ENCODE measurements at places on chromosomes 1 and 21.

GRCh38 chr1:4379451-4380175 is 274.8 kb upstream of the AJAP1 start:
- no peak for DNase-seq

DNA sequence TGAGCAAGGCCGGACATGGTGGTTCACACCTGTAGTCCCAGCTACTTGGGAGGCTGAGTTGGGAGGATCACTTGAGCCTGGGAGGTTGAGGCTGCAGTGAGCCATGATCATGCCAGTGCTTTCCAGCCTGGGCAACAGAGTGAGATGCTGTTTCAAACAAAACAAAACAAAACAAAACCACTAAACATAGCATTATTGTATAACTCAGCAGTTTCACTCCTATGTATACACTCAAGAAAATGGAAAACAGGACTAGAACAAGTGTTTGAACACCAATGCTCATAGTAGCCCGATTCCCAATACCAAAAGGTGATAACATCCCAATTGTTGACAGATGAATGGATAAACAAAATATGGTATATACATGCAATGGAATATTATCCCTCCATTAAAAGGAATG is 1.3 kb upstream of the SPATA21 start:
- no peak for DNase-seq

GRCh38 chr1:234842726-234843641 is 233.0 kb upstream of the IRF2BP2 start:
- DNase-seq = peak; percentile 86

DNA sequence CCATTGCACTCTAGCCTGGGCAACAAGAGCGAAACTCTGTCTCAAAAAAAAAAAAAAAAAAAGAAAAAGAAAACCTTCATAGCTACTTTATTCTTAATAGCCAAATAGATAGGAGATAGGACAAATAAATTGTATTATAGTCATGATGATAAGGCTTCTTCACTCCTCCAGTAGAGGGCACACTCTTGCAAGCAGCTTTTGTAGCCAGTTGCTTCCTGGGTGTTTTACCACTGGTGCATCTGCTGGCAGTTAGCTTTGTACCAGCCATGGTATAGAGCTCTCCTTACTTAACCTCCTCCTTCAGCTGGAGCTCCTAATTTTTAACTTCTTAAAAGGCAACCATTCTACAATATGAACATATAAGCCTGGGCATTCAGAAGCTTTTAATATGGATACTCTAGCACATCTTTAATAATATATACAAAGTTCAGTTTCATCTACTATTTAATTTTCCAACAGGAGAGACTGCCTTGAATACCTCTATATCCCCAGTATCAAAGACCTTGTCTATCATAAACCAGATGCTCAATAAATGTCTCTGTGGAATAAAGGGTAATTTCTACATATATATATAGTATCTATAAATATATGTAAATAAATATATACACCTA is 35.8 kb downstream of the EVI5 start:
- peak; percentile 87 for DNase-seq

DNA sequence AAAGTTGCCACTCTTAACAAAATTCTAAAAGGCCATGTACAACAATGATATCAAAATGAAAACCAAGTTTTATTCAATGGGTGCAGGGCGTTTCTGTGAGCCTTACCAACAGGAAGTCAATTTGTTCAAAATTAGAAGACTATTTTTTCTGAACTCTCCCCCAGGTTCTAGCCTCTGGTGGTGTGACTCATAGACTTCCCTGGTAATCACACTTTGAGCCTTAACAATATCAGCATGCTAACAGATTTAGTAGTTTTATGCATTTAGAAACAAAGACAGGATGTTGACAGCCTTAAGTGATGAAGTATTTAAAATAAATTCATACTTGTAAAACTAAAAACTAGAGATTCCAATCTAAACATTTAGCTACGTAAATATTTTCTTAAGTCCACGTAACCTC is 88.4 kb downstream of the LRRC8C start:
- DNase-seq = peak; percentile 52

DNA sequence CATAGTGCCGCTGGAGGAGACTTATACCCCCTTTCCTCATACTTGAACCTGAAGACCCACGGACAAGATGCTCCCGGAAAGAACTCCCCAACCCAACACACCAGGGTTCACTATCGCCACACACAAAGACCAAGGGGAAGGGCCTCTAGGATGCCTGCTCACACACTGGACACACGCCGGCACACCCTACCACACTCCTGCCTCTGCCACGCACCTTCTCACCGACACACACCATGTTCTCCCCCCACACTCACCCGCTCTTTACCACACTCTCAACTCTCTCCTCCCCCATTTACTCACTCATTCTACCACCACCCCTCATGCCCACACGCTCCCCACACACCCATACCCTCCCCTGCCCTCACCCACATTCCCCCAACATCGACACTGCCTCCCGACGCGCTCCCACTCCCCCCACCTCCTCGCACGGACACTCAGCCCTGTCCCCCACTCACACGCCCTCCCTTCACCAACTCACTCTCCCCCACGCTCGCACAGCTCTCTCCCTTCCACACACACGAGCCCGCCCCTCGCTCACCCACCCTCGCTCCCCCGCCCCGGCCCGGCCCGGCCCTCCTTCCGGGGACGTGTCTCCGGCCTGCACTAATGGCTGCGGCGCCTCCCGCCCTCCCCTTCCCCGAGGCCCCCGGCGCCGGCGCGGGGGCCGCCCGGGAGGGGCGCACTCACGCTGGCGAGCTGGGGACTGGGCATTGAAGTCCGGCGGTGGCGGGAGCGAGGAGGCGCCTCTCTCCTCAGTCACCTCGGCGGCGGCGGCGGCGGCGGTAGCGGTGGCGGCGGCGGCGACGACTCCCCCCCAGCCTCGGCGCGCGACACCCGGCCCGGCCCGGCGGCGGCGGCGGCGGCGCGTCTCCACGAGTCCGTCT is 626 bp downstream of the PTP4A2 start:
- DNase-seq = peak; percentile 60

DNA sequence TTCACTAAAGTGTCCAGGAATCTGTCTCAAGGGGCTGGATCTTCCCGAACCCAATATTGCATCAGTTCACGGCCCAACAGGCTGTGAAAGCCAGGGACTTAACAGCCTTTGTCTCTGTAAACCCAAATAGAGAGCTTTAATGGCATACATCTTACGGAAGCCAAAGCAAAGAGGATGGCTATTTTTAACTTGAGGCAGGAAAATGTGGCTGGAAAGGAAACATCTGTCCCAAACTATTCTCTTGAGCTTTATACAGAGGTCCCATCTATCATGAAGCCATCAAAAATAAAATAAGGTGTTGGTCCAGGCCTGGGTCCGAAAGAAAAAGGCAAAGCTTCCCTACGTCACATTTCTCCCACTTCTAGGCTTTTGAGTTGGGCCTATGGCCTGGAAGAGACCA is 7.7 kb upstream of the CD34 start:
- DNase-seq = no peak

- DNase-seq = no peak
These were observed 21.6 kb downstream of the ITGB2 start for GRCh38 chr21:44898851-44899767.

DNA sequence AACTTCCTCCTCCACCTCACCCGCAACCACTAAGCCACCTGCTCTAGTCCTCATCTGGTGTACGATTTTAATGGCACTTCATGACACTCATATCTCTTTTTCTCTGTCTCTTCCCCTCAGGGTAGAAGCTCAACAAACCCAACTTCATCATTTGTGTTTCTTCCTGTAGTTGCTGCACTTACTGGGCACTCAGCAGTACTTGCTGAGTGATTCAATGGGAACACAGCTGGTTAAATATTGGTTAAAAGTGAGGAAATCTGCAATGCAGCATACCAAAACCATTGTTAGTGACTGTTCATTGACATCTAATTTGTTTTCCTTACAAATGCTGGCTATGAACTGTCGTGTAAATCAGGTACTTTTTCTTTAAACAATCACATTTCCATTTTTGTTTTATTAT is 541.1 kb upstream of the PRMT6 start:
- DNase-seq = no peak

DNA sequence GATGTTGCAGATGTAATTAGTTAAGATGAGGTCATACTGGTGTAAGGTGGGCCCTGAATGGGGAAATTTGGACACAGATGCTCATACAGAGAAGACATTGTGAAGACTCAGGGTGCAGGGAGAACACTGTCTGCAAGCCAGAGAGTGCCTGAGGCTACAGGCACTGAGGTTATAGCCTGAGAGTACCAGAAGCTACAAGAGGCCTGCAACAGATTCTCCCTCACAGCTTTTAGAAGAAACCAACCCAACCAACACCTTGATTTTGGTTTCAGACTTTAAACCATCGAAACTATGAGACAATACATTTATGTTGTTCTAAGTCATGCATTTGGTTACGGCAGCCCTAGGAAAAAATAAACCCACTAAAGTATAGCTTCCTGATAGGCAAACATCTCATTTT is 321.7 kb upstream of the USP25 start:
- no peak for DNase-seq

DNA sequence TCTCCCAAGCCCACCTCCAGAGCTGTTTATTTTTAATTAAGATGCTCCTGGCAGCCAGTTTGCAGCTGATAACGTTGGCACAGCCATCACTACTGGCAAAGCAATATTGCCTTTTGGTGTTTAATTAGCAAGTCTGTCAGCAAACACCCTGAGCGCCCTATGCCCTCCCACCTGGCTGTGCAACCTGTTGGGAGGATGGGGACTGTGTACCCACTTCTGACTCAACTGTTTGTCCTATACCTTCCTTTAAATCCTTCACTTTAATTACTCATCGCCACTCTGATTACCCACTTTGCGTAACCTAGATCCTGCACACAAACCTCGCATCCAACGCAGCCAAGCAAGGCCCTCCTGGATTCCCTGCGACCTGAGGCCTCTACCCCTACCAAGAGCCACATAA is 67.1 kb downstream of the BCAR3 start:
- DNase-seq = no peak

DNA sequence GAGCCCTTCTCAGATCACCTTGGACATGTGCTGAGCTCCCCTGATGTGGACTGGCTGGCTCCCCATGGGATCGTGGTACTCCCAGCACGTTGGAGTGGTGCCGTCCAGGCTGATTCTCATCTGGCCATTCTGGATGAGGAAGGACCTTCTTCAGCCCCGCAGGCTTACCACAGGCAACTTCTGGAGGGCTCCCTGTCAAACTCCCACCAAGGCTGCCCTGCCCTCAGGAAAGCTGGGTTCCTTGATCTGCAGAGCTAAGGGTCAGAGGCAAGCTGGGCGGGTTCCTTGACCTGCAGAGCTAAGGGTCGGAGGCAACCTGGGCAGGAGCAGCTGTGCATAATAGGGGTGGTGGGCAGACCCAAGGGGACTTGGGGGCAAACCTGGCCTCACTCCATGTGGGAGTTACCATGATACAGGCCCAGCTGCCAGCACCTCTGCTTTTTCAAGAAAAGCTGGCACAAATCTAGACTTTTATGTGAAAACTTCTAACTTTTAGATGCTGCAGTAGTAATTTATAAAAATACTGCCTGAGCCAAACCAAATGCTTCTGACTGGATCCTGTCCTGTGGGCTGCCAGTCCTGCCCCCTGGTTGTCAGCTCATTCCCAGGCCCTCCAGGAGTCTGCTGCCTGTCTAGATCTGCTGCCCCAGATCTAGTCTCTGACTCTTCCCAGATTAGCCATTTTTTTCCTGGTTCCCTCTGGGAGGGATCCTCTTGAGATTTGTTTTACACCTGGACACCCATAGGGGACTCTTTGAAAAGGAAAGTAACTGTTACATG is 5.6 kb upstream of the THEM5 start:
- DNase-seq = no peak

DNA sequence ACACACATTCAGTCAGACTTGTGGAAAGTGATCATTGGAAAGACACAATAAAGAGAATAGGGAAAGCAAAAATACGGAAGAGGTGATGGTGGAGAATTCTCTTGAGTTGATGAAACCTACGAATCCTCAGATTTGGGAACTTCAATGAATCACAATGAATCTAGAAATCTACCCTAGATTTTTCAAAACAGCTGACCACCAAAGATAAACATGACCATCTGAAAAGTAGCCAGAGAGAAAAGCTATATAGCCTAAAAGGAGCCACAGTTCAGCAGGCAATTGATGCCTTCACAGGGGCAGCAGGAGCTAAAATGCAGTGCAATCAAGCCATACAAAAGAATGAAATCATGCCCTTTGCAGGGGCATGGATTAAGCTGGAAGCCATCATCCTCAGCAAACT is 170.6 kb upstream of the RUNX1 start:
- no peak for DNase-seq

DNA sequence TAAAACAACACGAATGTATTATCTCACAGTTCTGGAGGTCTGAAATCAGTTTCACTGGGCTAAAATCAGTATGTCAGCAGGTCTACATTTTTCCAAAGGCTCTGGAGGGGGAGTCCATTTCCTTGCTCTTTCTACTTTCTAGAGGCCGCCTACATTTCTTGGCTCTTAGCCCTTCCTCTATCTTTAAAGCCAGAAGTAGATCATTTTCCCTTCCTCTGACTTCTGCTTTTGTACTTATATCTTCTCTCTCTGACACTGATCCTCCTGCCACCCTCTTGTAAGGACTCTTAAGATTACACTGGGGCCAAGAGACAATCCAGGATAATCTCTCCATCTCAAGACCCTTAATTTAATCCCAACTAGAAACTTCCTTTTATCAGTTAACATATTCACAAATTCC is 41.4 kb downstream of the MSH4 start:
- DNase-seq = no peak

DNA sequence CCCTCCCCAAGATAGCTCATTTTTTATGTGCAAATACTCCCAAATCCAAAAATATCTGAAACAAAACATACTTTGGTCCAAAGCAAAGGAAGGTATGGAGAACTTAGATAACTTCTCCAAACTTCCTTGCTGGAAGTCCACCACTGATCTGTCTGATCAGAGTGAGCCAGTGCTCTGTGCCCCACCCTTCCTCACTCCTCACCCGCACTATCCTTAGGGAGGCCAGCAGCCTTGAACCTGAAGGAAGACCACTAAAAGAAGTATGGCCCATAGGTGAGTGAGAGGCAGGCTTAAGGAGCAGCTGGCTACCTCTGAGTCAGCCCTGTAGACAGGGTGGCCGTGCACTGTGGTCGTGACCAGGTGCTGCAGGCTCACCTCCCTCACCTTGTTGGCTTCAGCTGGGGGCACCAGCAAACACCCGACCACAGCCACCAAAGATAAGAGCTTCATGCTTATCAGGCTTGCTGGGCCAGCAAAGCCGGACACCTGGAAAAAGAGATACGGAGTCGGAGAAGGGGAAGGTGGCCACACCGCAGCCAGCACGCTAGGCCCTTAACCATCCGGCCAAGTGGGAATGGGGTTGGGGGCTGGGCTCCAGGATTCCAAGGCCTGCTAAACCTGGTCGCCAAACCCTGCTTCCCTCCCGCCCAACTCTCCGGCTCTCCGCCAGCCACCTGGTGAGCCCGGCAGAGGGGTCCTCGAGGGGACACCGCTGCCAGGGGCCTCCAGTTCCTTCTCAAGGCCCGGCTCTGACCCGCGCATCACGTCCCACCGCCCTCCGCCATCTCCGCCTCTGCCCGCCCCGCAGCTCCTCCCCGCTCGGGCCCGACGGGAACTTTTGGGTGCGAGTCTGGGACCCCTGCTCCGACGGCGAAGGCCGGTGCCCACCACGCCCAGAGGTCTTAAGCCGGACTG is 543 bp downstream of the TMEM9 start:
- DNase-seq = peak; percentile 80

All from hematopoietic multipotent progenitor cell treated with erythropoietin and hydrocortisone succinate and interleukin-3 and kit ligand, for 8 days (in vitro differentiated cells).